ENCODE measurements at places on chromosomes 2 and 18.

DNA sequence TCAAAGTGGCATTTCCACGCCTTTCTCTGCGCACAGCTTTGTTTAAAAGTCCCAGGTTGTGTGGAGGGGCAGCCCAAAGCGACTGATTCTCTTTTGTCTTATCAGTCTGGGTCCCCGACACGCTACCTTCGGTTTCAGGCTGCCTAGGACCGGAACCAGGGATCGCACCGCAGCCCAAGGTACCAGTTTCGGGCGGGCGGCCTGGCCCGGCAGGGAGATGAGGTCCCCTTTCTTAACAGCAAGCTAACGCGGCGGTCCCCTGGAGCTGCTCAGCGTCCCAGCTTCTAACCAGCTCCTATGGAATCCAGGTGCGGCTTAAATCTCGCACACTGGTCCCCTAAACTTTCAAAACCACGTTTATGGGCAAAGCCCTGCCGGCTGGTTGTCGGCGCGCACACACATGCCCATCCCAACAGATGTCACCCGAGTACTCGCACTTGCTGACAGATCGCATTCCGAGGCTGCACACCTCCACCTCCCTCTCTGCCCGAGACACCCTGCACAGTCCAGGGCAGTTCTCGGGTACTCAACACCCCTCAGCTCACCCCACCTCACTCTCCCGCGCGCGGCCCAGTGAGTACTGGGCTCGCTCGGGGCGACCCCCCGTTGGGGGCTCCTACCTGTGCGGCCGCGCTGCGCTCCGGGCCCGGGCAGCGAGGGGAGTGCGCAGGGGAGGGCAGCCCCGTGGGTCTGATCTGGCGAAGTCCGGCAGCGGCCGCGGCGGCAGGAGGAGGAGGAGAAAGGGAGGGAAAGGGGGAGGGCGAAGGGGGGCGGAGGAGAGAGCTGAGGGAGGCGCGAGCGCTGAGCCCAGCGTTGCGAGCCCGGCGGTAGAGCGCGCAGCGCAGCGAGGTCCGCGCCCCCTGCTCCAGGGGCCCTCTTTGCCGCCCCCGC, at the start of gene EFEMP1:
TSS of gene EFEMP1 (minus strand) at position 692 of the 891 bp plus-strand sequence. CDS start 1,342 bp downstream, outside the sequence.
- peak; percentile 83 for DNase-seq

DNA sequence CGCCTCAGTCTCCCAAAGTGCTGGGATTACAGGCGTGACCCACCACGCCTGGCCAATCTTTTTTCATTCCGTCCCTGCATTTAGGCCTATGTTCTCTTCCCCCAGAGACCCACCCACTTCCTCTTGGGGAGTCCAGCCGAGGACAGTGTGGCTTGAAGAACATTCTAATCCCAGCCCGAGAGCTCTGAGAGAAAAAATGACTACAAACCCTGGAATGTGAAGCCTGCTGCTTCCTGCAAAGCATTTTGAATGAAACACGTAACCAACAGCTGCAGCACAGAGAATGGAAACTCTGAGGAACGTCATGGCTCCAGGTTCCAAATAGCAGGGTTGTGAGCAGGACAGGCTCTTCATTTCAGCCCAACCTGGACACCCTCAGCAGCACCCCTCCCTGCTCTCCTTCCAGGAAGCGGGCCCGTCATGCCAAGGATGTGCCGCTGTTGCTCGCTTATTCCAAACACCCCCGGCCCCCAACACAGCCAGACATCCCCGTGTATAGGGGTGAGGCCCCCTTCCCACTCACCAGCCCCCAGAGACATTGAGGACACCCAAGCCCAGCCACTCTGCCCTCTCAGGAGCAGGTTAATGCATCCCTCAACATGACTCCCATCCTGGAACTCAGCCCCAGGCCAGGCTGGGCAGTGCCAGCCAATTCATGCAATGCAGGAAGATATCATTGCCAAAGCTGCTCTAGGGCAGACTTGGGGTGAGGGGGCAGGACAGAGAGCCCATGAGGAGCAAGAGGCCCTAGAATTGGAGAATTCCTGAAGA, 139.8 kb downstream of the ZFP36L2 start:
- DNase-seq, result peak; percentile 98

DNA sequence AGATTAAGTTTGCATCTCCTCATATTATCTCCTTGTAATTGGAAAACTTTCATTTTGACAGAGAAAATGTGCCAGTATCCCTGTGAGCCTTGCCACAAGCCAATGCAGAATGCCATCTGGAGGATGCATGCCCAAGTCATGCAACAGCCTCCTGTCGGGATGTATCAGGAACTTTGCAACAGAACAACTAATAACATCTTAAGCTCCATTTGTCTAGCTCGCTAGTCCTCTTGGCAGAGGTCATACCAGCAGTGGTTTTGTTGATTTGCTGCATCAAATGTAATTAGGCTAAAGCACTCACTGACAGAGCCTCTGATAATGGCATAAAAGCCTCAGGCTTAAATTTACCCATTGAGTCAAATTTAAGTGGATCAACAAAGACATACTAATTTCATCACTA, 125.8 kb downstream of the UBE2E3 start:
- no peak for DNase-seq

DNA sequence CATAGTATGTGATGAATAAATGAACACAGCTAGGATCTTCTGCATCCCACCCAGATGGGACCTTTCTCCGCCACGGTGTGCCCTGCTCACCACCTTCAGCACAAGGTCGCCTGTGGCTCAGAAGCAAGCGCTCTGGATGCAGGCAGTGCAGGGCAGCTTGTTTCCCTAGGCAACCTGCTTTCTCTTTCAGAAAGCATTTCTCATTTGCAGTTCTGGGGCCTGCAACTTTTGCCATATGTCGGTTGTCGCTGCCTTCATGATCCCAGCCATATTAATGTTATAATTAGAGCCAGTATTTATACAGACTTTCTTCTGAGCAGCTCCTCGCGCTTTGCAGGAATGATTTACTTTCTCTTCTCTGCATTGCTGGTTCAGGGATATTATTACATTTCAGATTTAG, 692.8 kb downstream of the RNF144A start:
- no peak for DNase-seq

- DNase-seq, result peak; percentile 53
Measured at GRCh38 chr2:152571048-152571766, 146.1 kb downstream of the PRPF40A start.

GRCh38 chr2:146850746-146851145, 994.1 kb upstream of the ACVR2A start:
- DNase-seq, result no peak

DNA sequence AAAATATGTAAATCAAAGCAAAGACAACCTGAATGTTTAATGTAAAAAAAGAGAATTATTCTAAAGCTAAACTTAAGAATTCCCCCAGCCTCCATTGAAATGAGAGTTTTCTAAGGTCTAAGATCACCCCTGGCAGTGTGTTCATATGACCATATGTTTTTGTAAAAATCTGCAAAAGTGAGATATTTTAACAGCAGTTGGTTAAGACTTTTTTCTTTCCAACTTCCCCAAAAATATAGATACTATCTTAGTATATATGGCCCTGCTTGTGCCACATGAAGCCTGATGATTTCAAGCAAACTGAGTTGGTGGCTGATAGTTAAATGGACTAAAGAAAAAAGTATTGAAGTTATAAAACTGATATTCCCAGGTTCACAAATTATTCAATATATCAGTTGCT, 35.4 kb downstream of the ZNF804A start:
- DNase-seq, result no peak

DNA sequence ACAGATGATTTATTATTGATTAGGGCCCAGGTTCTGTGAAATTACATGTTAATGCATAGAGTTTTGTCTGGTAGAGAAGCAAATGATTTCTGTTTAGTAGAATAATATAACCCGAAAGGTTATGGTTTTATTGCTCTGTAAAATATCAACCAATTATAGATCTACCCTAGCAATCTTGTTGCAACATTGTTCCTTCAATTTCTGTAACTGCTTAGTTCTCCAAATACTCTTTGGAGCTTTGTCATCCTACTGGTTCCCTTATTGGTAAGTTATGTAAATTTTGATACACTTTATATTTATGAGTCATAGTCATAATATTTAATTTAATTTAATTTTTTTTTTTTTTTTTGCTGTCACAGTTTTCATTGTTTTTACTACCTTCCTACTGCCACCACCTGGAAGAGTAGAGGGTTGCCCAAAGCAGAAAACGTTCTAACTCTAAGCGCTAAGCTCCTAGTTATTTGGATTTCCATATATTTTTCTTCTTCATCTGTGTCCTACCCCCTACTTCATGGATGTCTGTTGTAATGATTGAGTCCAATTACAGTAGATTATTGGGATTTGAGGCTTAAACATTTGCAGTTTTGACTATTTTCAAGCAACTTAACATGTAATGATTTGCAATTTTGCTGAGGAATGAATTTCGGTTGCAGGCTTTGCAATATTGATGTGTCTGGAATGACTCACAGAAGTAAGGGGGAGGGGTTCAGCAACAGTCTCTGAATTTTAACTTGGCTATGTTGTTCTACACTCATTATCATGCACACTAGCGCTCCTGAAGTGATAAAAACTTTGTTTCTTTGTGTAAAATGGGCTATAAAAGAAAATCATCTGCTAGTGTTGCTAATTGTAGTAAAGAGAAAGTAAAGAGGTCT, 51.1 kb downstream of the NABP1 start:
- DNase-seq, result peak; percentile 24

GRCh38 chr2:207434899-207435465, 94.8 kb upstream of the CREB1 start:
- no peak for DNase-seq

- no peak for DNase-seq
Measured at GRCh38 chr2:158116936-158117335, 15.3 kb downstream of the UPP2 start.

DNA sequence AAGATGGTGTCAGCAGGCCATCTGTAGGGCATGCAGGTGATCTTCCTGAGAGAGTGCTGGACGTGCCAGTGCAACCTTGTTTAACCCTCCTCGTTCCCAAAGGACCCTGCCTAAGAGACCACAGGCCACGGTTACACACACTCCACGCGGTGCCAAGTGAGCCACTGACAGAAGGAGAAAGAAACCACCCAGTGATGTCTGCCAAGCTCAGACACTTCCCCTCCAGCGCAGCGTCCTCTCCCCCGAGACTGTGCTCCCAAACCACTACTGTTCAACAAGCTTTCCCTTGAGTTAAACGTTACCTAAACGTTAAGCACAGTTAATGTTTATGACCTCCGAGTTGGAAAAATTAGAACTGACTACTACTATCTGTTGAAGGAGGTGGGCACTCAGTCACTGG, 119.1 kb upstream of the NCK2 start:
- DNase-seq, result no peak

DNA sequence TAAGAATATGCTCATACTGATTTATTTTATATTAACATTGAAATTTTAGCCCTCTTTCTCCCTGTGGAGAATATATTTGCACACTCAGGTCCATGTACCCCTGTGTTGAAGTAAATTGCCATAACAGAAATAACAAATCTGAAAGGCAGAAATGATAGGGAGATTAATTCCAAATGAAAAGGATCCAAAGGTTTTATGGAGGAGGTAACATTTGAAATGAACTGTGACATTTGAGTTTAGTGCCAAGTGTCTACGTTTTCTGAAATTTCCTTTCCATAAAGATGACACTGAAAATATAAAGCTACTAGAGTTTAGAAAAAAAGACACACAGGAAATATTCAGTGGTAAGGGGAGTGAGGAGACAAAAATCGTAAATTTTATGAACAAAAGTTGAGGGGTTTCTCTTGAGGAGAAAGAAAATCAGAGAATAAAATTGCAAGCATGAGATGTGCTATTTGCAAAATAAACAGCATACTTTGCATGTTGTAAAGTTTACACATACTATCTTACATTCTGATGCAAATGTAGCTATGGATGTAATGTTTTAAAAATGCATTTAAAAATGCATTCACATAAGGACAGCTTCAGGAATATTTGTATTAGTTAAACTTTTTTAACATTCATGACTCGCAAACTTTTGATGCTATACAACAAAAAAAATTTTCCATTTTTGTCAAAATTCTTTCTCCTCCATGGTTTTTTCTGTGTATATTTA, 69.5 kb downstream of the BAZ2B start:
- DNase-seq, result no peak

DNA sequence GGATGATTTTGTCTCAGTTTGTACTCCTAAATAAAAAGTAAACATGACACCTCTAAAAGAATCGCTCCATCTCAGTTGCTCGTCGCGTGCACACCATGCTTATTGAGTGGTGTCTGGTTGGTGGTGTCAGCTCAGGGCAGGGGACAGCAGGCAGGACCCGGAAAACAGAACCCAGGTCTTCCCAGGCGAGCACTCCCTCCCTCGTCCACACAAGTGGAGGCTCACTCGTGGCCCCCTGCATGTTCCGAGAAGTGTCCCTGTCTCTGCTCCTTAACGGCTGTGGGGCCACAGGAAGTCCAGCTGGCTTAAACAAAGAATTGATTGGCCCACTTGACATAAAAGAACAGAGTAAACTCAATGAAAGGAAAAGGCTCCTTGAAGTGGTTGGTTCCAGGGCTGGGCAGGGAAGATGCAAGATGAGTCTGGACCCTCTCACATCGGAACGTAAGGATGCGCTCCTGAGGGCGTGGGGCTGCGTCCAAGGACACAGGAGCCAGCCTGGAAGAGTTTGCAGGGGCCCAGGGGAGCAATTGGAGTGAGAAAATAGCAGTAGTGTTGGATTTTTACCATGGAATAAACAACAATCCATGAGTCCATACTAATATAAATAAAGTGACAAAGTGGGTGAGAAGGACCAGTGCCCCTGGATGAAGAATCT, 13.1 kb upstream of the CNDP1 start:
- DNase-seq, result no peak

DNA sequence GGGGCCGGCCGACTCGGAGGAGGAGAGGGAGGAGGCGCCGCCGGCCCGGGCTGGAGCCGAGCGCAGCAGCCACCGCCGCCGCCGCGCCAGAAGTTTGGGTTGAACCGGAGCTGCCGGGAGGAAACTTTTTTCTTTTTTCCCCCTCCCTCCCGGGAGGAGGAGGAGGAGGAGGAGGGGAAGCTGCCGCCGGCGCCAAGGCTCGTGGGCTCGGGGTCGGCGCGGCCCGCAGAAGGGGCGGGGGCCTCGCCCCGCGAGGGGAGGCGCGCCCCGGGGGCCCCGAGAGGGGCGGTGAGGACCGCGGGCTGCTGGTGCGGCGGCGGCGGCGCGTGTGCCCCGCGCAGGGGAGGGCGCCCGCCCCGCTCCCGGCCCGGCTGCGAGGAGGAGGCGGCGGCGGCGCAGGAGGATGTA, 316 bp downstream of the CRIM1 start:
- DNase-seq, result no peak

DNA sequence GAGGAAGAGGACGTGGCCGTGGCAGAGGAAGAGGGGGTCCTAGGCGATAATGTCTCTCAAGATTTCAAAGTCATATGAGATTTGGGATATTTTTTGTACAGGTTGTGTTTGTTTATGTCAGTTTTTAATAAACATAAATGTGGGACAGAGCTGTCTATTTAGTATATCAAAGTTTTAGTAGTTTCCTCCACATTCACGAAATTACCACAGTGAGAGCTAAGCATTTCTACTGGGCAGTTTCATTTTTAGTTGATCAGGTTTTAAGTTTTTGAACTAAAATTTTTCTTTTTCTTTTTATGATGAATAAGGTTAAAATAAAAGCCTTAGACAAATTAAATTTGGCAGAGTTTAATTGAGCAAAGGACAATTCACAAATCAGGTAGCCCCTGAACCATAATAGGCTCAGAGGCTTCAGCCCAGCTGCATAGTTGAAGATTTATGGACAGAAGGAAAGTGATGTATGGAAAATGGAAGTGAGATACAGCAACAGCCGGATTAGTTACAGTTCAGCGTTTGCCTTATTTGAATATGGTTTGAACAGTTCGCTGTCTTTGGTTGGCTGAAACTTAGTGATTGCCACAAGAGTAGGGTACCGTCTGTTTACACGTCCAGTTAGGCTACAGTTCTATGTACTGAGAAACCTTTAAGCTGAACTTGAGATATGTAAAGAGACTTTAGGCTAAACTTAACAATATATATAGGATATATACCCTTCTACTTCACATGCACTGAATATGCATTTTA, 17.1 kb downstream of the SNRPD1 start:
- DNase-seq, result no peak

- DNase-seq, result no peak
Measured at GRCh38 chr2:45330108-45330507, 281.0 kb downstream of the SRBD1 start.

Data from MCF 10A (cell line).